ENCODE measurements at places on chromosomes 11 and 22.

- no peak for DNase-seq
Observed at GRCh38 chr11:65788821-65789220, 2.0 kb downstream of the OVOL1 start.

DNA sequence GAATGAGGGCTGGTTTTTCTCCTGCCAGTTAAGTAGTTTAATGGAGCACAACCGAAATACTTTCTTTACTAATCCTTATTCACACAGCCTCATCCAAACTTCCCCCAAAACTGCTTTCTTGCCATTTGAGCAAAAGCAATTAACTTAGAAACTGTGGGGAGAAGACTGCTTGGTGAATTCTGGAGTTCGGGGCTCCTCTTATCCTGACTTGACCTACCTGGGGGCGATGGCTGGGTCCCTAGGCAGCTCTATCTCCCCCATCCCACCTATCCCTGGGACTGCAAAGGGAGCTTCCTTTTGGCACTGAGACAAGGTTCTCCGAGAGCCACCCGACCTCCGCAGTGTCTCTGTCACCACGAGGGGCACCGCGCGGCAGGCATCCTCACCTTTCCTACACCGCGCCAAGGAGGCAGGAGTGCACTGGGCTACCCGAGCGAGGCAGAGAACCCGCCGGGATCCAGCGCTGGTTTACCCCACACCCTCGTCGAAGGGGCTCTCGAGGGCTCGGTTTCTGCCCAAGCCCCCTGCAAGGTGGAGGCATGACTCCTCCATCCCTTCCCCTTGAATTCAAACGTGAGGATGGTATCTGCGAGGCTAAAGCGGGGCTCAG is 759 bp downstream of the DESI1 start:
- DNase-seq, result peak; percentile 19

DNA sequence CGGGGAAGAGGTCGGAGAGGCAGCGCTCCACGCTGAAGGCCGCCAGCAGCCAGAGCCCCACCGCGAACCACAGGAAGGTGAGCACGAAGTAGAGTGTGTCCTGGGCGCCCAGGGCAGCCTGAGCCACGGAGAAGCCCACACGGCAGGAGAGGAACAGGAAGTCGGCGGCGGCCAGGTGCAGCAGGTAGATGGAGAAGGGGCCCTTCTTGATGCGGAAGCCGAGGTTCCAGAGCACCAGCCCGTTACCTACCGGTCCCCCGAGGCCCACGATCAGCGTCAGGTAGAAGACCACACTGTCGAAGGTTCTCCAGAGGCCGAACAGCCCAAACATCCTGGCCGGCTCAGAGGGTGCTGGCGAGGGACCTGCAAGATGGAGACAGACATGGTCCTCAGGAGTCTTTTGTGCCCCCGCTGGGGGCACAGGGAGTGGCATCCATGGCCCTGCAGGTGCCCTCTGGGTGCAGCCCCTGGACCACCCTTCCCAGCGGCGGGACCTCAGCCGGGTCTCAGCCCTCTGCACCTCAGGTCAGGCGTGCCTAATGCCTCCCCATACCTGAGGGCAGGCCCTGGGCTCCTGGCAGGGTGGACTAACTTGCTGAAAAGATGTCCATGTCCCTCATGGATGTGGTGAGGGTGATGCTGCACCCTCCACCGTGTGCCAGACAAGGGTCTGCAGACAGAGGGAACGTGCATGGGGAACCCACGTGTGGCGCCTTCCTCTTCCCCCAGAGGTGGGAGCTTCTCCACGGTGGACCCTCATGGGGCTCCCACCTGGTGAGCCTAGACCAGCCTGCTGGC is at the start of gene MRGPRG:
Gene MRGPRG, minus strand, starts transcription at position 331 of the 798 bp plus-strand sequence. Its CDS starts 0 bp downstream, at position 331.
- DNase-seq, result no peak

DNA sequence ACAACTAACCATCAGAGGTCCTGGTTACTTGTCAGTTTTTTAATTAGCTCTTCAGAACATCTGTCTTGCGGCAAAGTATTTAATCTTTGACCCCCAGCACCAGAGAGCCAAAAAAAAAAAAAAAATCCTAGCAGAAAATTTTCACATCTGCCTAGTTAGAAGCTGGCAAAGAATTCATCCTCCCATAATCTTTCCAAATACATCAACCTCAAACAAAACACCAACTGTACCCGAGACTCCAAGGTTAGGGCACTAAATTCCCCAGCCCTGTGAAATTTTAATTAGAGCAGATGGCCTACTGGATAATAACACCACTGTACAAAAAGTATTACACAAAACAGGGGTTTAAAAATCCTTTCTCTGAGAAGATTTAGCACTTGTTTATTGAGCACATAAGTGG is 55.7 kb downstream of the RAB38 start:
- no peak for DNase-seq

DNA sequence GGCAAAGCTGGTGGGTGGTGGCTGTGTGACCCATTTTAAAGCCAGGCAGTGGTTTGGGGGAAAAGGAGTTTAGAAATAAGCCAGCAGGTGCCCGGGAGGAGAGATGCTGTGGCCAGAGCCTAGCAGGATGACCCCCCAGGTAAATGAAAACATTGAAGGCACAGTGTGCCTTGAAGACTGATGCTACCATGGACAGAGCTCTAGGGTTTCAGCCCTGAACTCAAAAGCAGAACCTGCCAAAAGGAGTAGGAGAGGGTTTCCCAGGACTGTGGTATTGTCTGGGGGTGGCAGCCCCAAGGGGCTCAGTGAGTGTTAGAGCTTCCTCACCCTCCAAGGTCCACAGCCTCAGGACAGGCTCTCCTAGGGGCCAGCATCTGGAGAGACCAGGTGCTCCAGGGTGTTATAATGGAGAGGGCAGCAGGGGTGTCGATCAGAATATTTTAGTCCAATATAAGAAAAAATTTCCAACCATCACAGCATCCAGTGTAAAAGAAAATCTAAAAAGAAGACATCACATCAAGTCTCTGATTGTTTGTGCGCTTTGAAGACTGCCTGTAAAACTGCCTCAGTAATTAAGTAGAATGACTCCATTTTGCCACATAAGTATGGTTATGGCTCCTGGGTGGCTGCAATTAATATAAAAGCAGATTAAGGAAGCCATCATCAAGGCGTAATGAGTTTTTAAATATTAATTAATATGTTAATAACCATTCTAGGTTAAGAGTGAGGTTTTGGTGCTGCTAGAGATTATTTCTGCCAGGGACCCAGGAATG is 88.6 kb upstream of the LMO1 start:
- no peak for DNase-seq

- DNase-seq, result no peak
Observed at GRCh38 chr11:45470151-45470793, 184.1 kb upstream of the SYT13 start.

GRCh38 chr11:11089805-11090204 is 232.0 kb upstream of the ZBED5 start:
- no peak for DNase-seq

DNA sequence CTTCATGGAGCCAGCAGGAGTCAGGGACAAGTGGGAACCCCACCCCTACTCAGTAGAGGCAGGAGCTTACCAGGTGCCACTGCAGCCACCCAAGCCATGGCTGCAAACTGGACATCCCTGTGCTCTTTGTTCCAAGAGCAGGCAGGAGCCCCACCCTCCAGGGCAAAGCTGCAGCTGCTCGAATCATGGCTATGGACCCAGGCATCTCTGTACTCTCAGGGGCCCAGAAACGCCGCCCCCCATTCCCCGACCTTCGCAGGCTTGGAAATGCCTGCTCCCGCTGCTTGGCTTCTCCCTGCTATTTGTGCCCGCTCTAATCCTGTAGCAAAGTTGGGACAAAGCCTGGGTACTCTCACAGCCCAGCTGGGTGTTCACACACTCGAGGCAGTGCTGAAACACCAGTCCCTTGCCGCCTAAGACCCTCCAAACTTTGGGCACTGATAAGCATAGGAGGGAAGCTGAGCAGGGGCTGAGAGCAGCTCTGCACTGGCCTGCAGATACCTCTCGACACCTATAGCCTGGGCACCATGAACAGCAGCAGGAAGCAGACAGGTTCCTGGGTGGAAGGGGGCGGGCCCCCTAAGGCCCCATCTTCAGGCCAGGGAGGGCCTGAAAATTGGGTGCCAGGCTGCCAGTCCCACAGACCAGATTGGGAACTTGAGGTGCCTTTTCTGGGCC is 402.4 kb downstream of the LRRC4C start:
- no peak for DNase-seq

Data from CD4-positive, alpha-beta T cell treated with Interleukin-4 for 4 hours (primary cell).